ENCODE measurements at places on chromosomes 2 and 18. TPM values are rescaled to one million over a fixed set of nuclear protein-coding genes. Genes with fewer than 3 reads are reported as not detected.

Gene DNAH7
- total RNA-seq, result 0.66 TPM

Gene TLX2
- total RNA-seq, result 0.58 TPM

Gene FBXO48
- total RNA-seq, result 0.29 TPM

Gene LYPD6B
- not detected for total RNA-seq

Gene DSC1
- total RNA-seq, result not detected

Gene NBEAL1
- total RNA-seq, result 44.2 TPM

Gene SOWAHC
- total RNA-seq, result 8.6 TPM

Gene PLCL1
- total RNA-seq, result 1.6 TPM

Gene ANKRD30BL
- total RNA-seq, result not detected

Gene ACVR2A
- 11.9 TPM for total RNA-seq

Gene EPHA4
- 6.4 TPM for total RNA-seq

Gene SPHKAP
- under 0.01 TPM for total RNA-seq

Gene OSR1
- total RNA-seq, result 19.5 TPM

Gene FAP
- 143 TPM for total RNA-seq
